ENCODE measurements at places on chromosomes 16 and 17. TPM values are rescaled to one million over a fixed set of nuclear protein-coding genes. Genes with fewer than 3 reads are reported as not detected.

DNA sequence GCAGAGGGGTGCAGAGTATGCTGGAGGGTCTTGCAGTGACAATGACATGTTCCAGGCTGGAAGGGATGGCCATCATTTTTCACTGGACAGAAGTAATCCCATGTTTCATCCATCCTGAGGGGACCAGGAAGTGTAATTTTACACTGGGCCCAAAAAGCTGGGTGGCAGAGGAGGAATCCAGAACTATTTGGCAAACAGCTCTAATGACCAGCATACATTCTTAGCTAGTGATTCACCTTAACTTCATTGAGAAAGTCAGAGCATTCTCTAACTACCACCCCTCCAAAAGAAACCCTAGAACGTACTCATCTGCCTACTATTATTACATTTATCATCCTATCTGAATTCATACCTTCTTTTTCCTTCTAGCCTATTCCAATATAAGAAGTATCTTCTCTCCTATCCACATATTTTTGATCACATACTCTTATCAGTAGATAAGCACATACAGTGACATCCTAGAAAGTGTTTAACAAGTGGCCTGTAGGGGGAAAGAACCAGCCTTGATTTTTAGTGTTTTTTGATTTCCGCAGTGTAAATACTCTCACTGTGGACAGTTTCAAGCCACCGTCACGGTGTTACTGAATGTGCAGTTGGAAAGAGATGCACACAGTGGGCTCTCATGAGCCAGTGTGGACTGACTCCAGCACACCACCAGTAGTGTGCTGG lies 118.1 kb downstream of the FTO start:
- H3K27me3 ChIP-seq: no peaks in the 10 kb centered on the region
- H3K4me3 ChIP-seq: no peak overlapping the region
- H3K36me3 ChIP-seq: peaks cover 7% of the 10 kb centered on the region
- no peak for DNase-seq
- H3K4me1 ChIP-seq: peaks cover 41% of the 10 kb centered on the region
- no peak overlapping the region for H3K27ac ChIP-seq

GRCh38 chr17:65279456-65279855 lies 142.3 kb downstream of the RGS9 start:
- H3K27ac ChIP-seq: no peak overlapping the region
- no peaks in the 10 kb centered on the region for H3K36me3 ChIP-seq

GRCh38 chr17:17683710-17684365 lies 2.6 kb downstream of the RAI1 start:
- H3K27ac ChIP-seq: peak overlapping the region; percentile 92
- no peak for DNase-seq
- H3K27me3 ChIP-seq: no peaks in the 10 kb centered on the region
- peak overlapping the region; percentile 79 for H3K4me3 ChIP-seq
- no peaks in the 10 kb centered on the region for H3K36me3 ChIP-seq
- peaks cover 60% of the 10 kb centered on the region for H3K4me1 ChIP-seq

The TEKT5 gene
- not detected for total RNA-seq

- H3K27ac ChIP-seq: no peak overlapping the region
- H3K4me3 ChIP-seq: no peak overlapping the region
- H3K36me3 ChIP-seq: peaks cover 7% of the 10 kb centered on the region
- H3K27me3 ChIP-seq: no peaks in the 10 kb centered on the region
These were observed 7.5 kb downstream of the AXIN2 start for GRCh38 chr17:65553646-65554552.

The SLC13A2 gene
- total RNA-seq: not detected

- DNase-seq: peak; percentile 76
- H3K36me3 ChIP-seq: no peaks in the 10 kb centered on the region
- H3K27me3 ChIP-seq: peaks cover 16% of the 10 kb centered on the region
- peaks cover 26% of the 10 kb centered on the region for H3K4me1 ChIP-seq
- peak overlapping the region; percentile 11 for H3K4me3 ChIP-seq
These were observed 19.1 kb downstream of the NGFR start for GRCh38 chr17:49514071-49514721.

GRCh38 chr16:87491522-87492290 lies 1.1 kb downstream of the ZCCHC14 start:
- no peaks in the 10 kb centered on the region for H3K27me3 ChIP-seq
- H3K27ac ChIP-seq: peak overlapping the region; percentile 63
- H3K36me3 ChIP-seq: no peaks in the 10 kb centered on the region
- peaks cover 60% of the 10 kb centered on the region for H3K4me1 ChIP-seq
- H3K4me3 ChIP-seq: peak overlapping the region; percentile 71

- H3K27ac ChIP-seq: peak overlapping the region; percentile 91
- peaks cover 16% of the 10 kb centered on the region for H3K27me3 ChIP-seq
- DNase-seq: peak; percentile 78
These were observed 13.2 kb downstream of the IL4R start for GRCh38 chr16:27326738-27327585.

The KRTAP4-4 gene
- total RNA-seq: not detected

GRCh38 chr16:49150341-49150740 lies 131.3 kb downstream of the CBLN1 start:
- H3K27ac ChIP-seq: no peak overlapping the region
- no peaks in the 10 kb centered on the region for H3K4me1 ChIP-seq
- DNase-seq: no peak
- H3K36me3 ChIP-seq: no peaks in the 10 kb centered on the region

The MGAT5B gene
- total RNA-seq: 0.08 TPM

The CHST4 gene
- total RNA-seq: not detected

DNA sequence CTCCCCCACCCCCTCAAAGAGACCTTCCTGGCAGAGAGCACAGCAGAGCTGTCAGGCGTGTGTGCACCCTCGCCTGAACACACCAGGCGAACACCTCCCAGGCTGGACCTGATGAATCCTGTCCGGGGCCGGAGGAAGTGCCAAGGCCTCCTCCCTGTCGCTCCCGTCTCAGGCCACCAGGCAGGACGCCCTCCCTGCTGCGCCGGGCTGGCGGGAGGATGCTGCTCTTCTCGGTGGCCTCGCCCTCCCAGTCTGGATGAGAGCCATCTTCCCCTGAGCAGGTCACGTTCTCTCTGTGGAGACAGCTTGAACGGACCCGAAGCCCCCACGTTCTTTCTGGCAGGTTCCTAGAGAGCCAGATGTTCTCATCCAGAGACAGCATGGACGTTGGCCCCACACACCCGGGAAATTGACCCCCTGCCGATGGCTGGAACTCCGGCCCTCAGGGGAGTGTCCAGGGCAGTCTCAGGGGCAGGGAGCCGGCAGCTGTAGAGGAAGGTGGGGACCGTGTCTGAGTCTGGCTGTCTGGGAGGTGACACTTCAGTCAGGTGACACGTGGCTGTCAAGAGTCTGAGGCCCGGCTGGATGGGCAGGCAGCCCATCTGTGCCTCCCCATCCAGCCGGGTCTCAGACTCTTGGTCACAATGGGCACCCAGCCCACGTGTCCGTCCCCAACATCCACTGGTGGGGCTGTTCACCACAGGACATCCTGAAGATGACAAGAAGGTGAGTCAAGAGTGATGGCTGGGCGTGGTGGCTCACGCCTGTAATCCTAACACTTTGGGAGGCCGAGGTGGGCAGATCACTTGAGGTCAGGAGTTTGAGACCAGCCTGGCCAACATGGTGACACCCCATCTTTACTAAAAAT lies 5.0 kb upstream of the TIMP2 start:
- no peaks in the 10 kb centered on the region for H3K36me3 ChIP-seq
- peak overlapping the region; percentile 63 for H3K27ac ChIP-seq
- no peaks in the 10 kb centered on the region for H3K27me3 ChIP-seq

DNA sequence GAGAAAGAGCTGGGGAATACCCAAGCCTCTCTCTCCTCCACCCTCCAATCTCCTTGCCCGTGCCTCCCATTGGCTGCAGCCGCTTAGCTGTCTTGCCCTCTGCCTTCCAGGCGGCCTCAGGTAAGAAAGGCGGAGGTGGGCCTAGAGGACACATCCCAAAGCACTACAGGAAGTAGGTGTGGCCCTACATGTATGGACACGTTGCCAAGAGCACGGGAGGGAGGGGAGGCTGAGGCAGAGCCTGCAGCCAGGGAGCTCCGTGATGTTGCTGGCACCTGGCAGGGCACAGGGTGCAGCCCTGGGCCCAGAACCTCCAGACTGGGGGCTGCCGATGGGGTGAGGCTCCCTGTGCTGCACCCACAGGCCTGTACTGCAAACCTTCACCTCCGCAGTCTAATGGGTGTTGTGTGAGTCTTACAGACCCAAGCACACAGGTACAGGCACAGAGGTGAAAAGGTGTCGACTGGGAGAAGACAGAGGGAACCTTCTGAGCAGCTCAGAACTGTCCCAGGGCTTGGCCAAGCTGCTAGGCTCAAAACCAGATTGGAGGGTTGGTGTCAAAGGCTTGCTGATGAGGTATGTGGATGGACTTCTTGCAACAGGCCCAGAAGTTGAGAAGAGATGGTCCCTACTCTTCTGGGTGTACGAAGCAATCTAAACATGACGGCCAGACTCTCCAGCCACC lies 23.5 kb upstream of the FOXK2 start:
- H3K27me3 ChIP-seq: no peaks in the 10 kb centered on the region
- H3K4me1 ChIP-seq: peaks cover 28% of the 10 kb centered on the region
- H3K4me3 ChIP-seq: peak overlapping the region; percentile 68
- no peaks in the 10 kb centered on the region for H3K36me3 ChIP-seq
- no peak for DNase-seq

DNA sequence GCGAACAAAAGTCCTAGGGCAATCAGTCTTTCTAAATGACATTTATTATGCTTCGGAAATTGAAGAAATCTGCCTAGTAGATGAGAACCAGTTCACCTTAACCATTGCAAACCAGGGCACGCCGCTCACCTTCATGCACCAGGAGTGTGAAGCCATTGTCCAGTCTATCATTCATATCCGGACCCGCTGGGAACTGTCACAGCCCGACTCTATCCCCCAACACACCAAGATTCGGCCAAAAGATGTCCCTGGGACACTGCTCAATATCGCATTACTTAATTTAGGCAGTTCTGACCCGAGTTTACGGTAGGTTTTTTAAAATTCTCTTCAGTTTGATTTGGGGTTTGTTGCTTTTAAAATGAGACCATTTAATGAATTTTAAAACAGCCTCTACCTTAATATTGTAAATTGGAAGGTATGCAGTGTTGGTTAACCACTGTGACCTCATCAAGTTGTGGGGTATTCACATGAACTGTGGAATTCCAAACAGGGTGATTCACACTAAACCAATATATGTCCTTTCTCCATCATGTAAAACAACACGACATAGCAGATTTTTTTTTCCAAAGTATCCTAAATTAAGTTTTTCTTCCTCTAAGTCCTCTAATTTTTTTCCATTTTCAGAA lies 6.2 kb upstream of the EVI2A start:
- H3K36me3 ChIP-seq: peaks cover 24% of the 10 kb centered on the region
- no peaks in the 10 kb centered on the region for H3K27me3 ChIP-seq
- no peak for DNase-seq
- H3K4me1 ChIP-seq: no peaks in the 10 kb centered on the region
- no peak overlapping the region for H3K4me3 ChIP-seq
- no peak overlapping the region for H3K27ac ChIP-seq

- peaks cover 30% of the 10 kb centered on the region for H3K36me3 ChIP-seq
- H3K27me3 ChIP-seq: peaks cover 10% of the 10 kb centered on the region
- no peak for DNase-seq
- H3K4me3 ChIP-seq: no peak overlapping the region
- H3K4me1 ChIP-seq: peaks cover 14% of the 10 kb centered on the region
- H3K27ac ChIP-seq: no peak overlapping the region
These were observed 5.0 kb downstream of the HBQ1 start for GRCh38 chr16:185213-185612.

- no peak overlapping the region for H3K4me3 ChIP-seq
- H3K27ac ChIP-seq: peak overlapping the region; percentile 99
- no peaks in the 10 kb centered on the region for H3K27me3 ChIP-seq
These were observed 3.8 kb downstream of the BCKDK start for GRCh38 chr16:31111881-31112466.

- H3K36me3 ChIP-seq: peaks cover 54% of the 10 kb centered on the region
- H3K27ac ChIP-seq: no peak overlapping the region
- no peaks in the 10 kb centered on the region for H3K4me1 ChIP-seq
- H3K27me3 ChIP-seq: no peaks in the 10 kb centered on the region
- no peak for DNase-seq
- H3K4me3 ChIP-seq: no peak overlapping the region
These were observed 68.5 kb downstream of the RPA1 start for GRCh38 chr17:1898332-1898731.
